ENCODE measurements at places on chromosomes 4 and X. TPM values are rescaled to one million over a fixed set of nuclear protein-coding genes. Genes with fewer than 3 reads are reported as not detected.

GRCh38 chrX:9610771-9611392, 146.0 kb downstream of the TBL1X start:
- H3K27me3 ChIP-seq, result no peaks in the 10 kb centered on the region
- H3K4me1 ChIP-seq, result no peaks in the 10 kb centered on the region
- no peak for DNase-seq

DNA sequence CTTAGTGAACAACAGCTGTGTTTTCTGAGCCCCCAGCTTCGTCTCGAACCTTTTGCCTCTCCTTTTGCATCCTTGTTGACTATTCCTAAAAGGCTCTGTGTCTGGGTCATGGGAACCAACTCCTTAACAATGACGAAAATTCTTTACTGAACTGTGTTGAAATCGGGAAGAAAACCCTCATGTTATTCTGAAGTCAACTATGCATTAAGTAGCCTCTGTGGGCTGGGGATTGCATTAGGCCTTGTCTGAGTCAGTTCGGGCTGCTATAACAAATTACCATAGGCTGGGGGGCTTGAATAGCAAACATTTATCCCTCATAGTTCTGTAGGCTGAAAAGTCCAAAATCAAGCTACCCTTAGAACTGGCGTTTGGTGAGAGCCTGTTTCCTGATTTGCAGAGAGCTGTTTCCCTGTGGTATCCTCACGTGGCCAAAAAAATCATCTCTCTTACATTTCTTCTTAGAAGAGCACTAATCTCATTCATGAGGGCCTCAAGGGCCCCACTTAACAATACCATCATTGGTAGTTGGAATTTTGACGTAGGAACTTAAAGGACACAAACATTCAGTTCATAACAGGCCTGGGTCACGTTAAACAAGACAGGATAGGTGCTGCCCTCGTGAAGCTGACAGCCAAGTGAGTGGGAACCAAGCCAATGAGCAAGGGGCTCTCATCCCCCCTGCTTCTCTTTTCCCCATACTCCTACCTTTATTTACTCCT, 75.9 kb downstream of the CLNK start:
- no peaks in the 10 kb centered on the region for H3K27me3 ChIP-seq
- H3K27ac ChIP-seq, result no peak overlapping the region
- DNase-seq, result no peak
- H3K4me1 ChIP-seq, result no peaks in the 10 kb centered on the region
- H3K36me3 ChIP-seq, result no peaks in the 10 kb centered on the region
- H3K4me3 ChIP-seq, result no peak overlapping the region

Gene PPEF1
- polyA plus RNA-seq, result 0.65 TPM

DNA sequence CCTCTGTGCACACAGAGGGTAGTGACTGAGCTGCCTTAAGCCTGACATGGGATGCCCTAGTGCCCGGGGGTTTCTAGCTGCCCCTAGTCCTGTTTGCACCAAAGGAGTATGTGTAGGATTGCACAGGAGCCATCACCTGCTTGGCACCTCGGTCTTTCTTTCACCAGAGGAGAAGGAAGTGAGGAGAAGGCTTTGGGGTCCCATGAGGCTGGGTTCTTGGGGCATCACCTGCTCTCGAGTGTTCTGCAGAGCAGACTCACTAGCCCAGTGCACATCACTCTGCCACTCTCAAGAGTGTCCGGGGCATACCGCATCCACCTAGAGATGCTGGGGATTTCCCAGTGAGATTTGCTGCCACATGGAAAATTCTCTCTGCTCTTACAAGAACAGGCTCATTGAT, 40.5 kb upstream of the GPR78 start:
- no peak for DNase-seq
- no peaks in the 10 kb centered on the region for H3K27me3 ChIP-seq
- H3K27ac ChIP-seq, result no peak overlapping the region
- H3K4me1 ChIP-seq, result peaks cover 22% of the 10 kb centered on the region

Gene FOXP3
- 0.64 TPM for polyA plus RNA-seq

DNA sequence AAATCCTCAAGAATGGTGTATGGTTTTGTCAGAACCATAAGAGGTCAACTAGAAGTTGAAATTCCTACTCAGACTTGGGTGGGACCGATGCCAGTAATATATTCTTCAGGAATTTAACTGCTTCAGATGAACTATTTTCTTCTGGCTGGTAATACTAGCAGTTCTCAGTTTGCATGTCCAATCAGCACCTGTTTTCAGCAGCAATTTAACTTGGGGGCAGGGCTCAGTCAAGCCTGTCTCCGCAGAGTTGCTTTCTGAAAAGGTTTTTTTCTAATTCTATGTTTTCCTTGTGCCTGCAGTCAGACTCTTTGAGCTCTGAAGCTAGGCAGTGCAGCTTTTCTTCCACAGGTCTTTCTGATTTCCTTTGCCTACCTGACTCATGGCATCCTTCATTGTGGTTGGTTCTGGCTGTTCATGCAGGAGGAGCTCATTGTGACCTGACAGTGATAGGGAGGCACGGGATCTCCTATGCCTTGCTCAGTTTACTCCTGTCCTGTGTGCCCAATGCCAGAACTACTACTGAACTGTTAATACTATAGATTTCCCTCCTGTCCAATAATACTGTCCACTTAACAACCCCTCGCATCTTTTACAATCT, 17.3 kb upstream of the FMR1 start:
- no peaks in the 10 kb centered on the region for H3K36me3 ChIP-seq
- H3K4me3 ChIP-seq, result no peak overlapping the region
- peak; percentile 43 for DNase-seq

Gene SPACA5
- 0.40 TPM for polyA plus RNA-seq

GRCh38 chr4:149988087-149988410, 90.2 kb upstream of the DCLK2 start:
- H3K27me3 ChIP-seq, result no peaks in the 10 kb centered on the region
- DNase-seq, result no peak
- H3K36me3 ChIP-seq, result no peaks in the 10 kb centered on the region
- H3K4me3 ChIP-seq, result no peak overlapping the region

- peaks cover 31% of the 10 kb centered on the region for H3K27me3 ChIP-seq
- H3K36me3 ChIP-seq, result no peaks in the 10 kb centered on the region
- H3K4me3 ChIP-seq, result no peak overlapping the region
- no peak for DNase-seq
- no peaks in the 10 kb centered on the region for H3K4me1 ChIP-seq
These were observed 6.7 kb upstream of the CITED1 start for GRCh38 chrX:72312311-72312940.

DNA sequence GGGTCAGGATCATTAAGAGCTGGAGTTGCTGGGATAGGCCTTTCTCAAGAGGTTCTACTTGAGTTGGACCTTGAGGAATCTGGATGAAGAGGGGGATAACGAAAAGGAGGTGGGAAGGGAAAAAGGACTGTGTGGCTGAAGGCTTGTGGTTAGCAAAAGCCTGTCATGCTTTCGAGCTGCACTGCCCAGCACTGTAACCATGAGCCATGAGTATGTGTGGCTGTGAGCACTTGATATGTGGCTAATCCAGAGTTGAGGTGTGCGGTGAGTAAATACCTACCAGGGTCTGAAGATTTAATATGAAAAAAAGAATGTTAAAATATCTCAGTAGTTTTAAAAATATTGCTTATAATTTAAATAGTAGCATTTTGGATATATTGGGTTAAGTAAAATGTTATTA, 11.4 kb downstream of the TMEM165 start:
- H3K27ac ChIP-seq, result no peak overlapping the region
- peaks cover 70% of the 10 kb centered on the region for H3K4me1 ChIP-seq
- H3K4me3 ChIP-seq, result no peak overlapping the region
- H3K27me3 ChIP-seq, result no peaks in the 10 kb centered on the region

DNA sequence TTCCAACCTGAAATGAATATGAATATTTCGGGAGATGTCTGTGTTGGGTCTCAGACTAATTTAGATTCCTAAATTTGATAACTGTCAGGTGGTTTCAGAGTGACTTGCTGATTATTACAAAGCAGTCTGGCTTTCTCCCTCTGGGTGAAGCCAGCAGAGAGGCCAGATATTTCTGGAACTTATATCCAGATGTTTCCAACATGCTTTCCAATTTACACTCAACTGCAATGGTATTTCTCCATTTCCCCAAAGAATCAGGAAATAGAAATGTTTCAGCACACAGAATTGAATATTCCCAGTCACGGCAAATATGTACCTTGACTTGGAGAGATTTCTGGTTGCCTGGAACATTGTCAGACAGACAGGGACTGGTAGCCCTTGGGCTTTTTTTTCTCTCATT, 48.5 kb upstream of the EGFL6 start:
- no peaks in the 10 kb centered on the region for H3K36me3 ChIP-seq
- DNase-seq, result no peak
- no peaks in the 10 kb centered on the region for H3K4me1 ChIP-seq

Gene CASP6
- 51.6 TPM for polyA plus RNA-seq

DNA sequence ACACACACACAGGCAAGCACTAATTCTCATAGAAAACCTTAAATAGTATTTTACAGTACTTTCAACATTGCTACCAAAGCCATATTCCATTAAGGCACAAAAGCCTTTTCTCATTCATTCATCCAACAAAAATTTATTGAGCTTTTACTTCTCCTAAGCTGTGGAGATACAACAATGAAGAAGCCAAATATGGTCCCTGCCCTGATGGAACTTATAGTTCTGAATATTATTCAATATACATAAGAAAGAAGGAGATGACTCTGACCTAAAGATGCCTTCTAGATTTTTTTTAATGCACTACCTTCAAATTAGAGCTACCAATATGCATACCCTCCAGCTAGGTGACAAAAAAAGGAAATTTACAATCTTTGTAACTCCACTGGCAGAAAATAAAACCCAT, 90.0 kb upstream of the WDR44 start:
- no peaks in the 10 kb centered on the region for H3K36me3 ChIP-seq
- H3K27ac ChIP-seq, result no peak overlapping the region
- H3K4me3 ChIP-seq, result no peak overlapping the region

- no peaks in the 10 kb centered on the region for H3K36me3 ChIP-seq
- H3K4me1 ChIP-seq, result no peaks in the 10 kb centered on the region
- no peak for DNase-seq
- no peaks in the 10 kb centered on the region for H3K27me3 ChIP-seq
These were observed 39.3 kb upstream of the NHSL2 start for GRCh38 chrX:71871367-71871766.

GRCh38 chrX:107398115-107398514, 51.3 kb upstream of the FRMPD3 start:
- H3K27ac ChIP-seq, result no peak overlapping the region
- H3K36me3 ChIP-seq, result no peaks in the 10 kb centered on the region
- no peak for DNase-seq
- H3K4me3 ChIP-seq, result no peak overlapping the region

DNA sequence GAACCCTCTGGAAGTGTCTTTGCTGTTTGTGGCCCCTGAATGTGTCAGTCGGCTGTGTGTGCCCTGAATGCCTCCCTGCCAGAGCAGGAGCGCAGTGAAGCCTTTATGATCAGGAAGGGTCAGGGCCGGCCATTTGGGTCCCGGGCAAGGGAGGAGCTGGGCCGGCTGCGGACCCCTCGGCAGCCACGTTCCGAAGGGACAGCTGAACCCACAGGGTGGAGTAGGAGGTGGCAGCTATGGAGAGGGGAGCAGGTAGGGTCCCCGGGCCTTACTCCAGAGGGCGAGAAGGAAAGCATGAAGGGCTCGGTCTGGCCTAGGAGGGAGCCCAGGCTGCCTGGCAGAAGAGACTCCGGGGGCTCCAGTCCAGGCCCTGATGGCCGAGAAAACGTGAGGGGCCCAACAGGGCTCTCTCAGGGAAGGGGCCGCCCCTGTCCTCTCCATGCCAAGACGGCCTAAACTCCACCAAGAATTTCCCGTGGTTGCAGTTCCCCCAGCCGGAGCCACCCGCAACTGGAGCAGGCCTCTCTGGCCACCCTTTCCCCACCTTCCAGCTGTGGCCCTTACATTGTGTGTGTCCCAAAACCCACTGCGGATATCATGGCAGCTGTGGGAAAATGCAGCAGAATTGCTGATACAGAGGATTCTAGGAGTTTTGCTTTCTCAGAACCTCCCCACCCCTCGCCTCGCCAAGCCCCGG, 182.2 kb upstream of the STK26 start:
- H3K4me1 ChIP-seq, result no peaks in the 10 kb centered on the region
- no peak overlapping the region for H3K27ac ChIP-seq
- no peak for DNase-seq
- no peaks in the 10 kb centered on the region for H3K27me3 ChIP-seq
- H3K4me3 ChIP-seq, result no peak overlapping the region
